ENCODE measurements at places on chromosomes 16 and 17. TPM values are rescaled to one million over a fixed set of nuclear protein-coding genes. Genes with fewer than 3 reads are reported as not detected.

HAS3 gene
- total RNA-seq: 0.43 TPM

MYH13 gene
- total RNA-seq: not detected

TOX3 gene
- not detected for total RNA-seq

STARD3 gene
- total RNA-seq: 50.3 TPM

MT1M gene
- total RNA-seq: not detected

HOXB5 gene
- total RNA-seq: not detected

TP53TG3 gene
- total RNA-seq: not detected

FOXJ1 gene
- 11.1 TPM for total RNA-seq

SMPD3 gene
- total RNA-seq: 0.16 TPM

DNA sequence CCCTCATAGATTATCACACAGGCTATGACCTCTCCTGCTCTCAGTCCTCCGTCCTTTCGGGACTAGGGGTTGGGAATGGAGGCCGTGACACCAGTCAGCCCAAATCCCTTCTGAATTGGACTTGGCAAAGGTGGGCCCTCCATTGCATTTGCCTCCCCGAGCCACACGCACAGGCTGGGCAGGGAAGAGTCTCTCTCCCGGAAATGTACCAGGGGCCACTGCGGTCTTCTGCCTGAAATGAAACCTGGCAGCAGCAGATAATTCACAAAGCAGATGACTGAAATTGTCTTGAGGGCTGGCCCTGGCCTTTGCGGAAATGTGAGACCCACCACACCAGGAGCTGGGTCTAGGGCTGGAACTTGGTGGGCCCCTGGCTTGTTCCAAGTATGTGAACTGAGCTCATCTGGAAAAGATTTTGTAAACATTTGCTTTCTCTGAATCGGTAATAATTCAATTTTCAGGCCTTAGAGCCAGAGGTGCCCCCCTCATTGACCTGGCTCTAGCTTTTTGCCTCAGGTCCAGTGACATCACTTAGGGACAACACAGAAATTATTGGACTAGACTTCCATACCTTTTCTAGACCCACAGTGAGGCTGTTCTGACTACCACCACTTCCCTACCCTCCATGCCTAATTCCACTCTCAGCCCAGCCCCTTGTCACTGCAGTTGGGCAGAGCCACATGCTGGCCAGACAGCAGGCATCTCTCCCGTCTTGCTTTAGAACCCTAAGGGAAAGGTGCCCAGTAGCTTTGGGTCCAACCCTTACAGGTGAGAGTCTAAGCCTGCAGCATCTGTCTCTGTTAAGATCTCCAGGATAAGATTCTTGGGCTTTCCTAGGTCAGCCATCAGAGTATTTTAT, 75.2 kb downstream of the CCDC182 start:
- DNase-seq: no peak
- H3K4me1 ChIP-seq: peaks cover 37% of the 10 kb centered on the region
- H3K27ac ChIP-seq: peak overlapping the region; percentile 53
- peaks cover 2% of the 10 kb centered on the region for H3K36me3 ChIP-seq
- H3K27me3 ChIP-seq: no peaks in the 10 kb centered on the region

DNA sequence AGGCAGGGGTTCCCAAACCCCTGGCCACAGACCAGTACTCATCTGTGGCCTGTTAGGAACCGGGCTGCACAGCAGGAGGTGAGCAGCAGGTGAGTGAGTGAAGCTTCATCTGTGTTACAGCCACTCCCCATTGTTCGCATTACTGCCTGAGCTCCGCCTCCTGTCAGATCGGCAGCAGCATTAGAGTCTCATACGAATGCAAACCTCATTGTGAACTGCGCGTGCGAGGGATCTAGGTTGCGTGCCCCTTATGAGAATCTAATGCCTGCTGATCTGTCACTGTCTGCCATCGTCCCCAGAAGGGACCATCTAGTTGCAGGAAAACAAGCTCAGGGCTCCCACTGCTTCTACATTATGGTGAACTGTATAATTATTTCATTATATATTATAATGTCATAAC, 25.1 kb upstream of the RMI2 start:
- no peaks in the 10 kb centered on the region for H3K27me3 ChIP-seq
- H3K4me1 ChIP-seq: peaks cover 6% of the 10 kb centered on the region
- no peak overlapping the region for H3K4me3 ChIP-seq
- no peaks in the 10 kb centered on the region for H3K36me3 ChIP-seq
- H3K27ac ChIP-seq: no peak overlapping the region

- no peaks in the 10 kb centered on the region for H3K27me3 ChIP-seq
- no peak overlapping the region for H3K4me3 ChIP-seq
- DNase-seq: no peak
- no peak overlapping the region for H3K27ac ChIP-seq
- H3K36me3 ChIP-seq: no peaks in the 10 kb centered on the region
- no peaks in the 10 kb centered on the region for H3K4me1 ChIP-seq
Observed at GRCh38 chr17:11330826-11331225, 89.8 kb downstream of the SHISA6 start.

- H3K4me3 ChIP-seq: peak overlapping the region; percentile 56
- H3K4me1 ChIP-seq: peaks cover 11% of the 10 kb centered on the region
- DNase-seq: no peak
- no peaks in the 10 kb centered on the region for H3K36me3 ChIP-seq
- H3K27me3 ChIP-seq: peaks cover 67% of the 10 kb centered on the region
Observed at GRCh38 chr17:55264278-55264644, 499 bp upstream of the HLF start.

- H3K36me3 ChIP-seq: no peaks in the 10 kb centered on the region
- H3K4me1 ChIP-seq: no peaks in the 10 kb centered on the region
- H3K4me3 ChIP-seq: no peak overlapping the region
Observed at GRCh38 chr16:17947637-17948036, 388.9 kb downstream of the NPIPA8 start.

DNA sequence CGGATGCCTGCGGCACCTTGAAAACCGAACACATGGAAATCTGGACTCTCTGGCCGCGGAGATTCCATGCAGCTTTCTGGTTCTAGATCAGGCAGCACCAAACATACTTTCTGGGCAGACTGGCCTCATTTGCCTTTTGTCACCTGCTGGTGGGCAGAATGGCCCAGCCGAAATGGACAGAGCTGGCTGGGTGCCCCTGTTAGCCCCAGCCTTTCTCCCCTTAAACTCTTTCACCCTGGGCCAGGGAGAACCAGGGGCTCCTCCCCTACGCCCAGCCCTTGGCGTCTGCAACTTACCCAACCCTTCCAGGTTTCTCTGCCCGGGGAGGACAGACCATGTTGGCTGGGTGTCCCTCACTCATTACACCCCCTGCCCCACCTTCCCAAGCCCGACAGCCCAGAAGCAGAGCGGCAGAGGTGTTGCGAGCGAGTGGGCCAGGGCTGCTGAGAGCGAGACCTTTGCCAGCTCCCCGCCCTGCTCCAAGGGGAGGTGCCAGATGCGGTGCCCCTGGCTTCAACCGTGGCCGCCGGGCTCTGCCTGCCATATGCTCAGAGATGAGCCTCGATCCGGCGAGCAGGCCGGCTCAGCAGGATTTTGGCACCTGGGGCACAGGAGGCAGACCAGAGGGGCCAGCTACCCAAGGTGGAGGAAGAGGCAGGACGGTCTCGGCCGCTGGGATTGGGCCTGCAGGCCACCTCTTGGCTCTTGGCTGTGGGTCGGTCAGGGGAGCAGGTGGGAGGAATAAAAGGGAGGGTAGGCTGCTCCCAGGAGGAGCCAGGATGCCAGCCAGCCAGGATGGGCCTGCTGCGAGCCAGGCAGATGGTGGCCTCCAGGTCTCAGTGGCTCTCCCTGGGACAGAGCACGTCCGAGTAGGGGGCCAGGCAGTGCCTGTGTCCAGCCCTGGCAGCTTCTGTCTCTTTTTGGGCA, 191.3 kb downstream of the NTN1 start:
- no peak for DNase-seq
- H3K27me3 ChIP-seq: no peaks in the 10 kb centered on the region
- no peak overlapping the region for H3K27ac ChIP-seq
- H3K4me3 ChIP-seq: no peak overlapping the region

DNA sequence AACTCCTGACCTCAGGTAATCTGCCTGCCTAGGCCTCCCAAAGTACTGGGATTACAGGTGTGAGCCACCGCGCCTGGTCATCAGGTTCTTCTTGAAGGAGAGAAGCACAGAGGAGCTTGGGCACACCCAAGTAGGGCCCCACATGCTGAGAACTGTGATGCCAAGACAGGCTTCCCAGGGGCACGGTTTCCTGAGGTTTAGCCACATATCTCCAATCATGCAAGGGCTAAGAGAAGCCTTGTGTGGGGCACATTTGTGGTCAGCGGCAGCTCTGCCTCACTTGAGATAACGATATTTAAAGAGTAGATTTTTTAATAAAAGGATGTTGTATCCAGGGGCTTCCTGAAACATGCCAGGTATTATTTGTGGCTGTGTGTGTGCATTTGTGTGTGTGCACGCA, 46.9 kb downstream of the CUEDC1 start:
- H3K27me3 ChIP-seq: peaks cover 2% of the 10 kb centered on the region
- H3K4me3 ChIP-seq: no peak overlapping the region
- no peaks in the 10 kb centered on the region for H3K36me3 ChIP-seq
- DNase-seq: no peak

- no peak for DNase-seq
- H3K4me1 ChIP-seq: no peaks in the 10 kb centered on the region
- H3K27ac ChIP-seq: no peak overlapping the region
- H3K27me3 ChIP-seq: no peaks in the 10 kb centered on the region
Observed at GRCh38 chr16:62921904-62922303, 885.7 kb upstream of the CDH8 start.

GRCh38 chr16:4410335-4411075, 5.9 kb downstream of the CORO7 start:
- no peak for DNase-seq
- no peak overlapping the region for H3K4me3 ChIP-seq
- no peaks in the 10 kb centered on the region for H3K27me3 ChIP-seq
- peaks cover 33% of the 10 kb centered on the region for H3K4me1 ChIP-seq
- peaks cover 21% of the 10 kb centered on the region for H3K36me3 ChIP-seq

- H3K4me1 ChIP-seq: peaks cover 5% of the 10 kb centered on the region
- H3K36me3 ChIP-seq: no peaks in the 10 kb centered on the region
- H3K27me3 ChIP-seq: peaks cover 2% of the 10 kb centered on the region
- no peak overlapping the region for H3K4me3 ChIP-seq
- no peak overlapping the region for H3K27ac ChIP-seq
Observed at GRCh38 chr16:55468352-55468990, 10.5 kb upstream of the MMP2 start.

DNA sequence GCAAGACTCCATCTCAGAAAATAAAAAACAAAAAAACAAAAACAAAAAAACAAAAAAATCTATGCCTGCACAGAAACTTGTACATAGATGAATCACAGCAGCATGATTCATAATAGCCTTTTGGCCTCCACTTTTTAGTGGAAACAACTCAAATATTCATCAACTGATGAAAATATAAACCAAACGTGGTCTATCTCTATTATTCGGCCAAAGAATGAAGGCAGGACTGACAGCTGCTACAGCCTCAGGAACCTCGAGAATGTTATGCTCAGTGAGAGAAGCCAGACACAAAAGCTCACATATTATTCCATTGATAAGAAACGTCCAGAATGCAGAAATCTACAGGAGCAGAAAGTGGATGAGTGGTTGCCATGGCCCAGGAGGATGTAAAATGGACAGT, 19.8 kb downstream of the PPL start:
- no peak overlapping the region for H3K27ac ChIP-seq
- H3K4me3 ChIP-seq: no peak overlapping the region
- no peak for DNase-seq
- H3K27me3 ChIP-seq: no peaks in the 10 kb centered on the region

DNA sequence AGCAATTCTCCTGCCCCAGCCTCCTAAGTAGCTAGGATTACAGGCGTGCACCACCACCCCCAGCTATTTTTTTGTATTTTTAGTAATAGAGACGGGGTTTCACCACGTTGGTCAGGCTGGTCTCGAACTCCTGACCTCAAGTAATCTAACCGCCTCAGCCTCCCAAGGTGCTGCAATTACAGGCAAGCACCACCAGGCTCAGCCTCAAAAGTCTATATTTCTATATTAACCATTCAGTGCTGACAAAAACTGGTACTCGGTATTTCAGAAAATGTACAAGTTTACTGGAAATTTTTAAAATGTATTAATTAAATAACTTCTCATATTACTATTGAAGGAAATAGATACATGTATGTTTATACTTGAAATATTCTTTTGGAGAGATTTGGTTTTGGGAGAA, 1.4 kb upstream of the HEXD start:
- H3K36me3 ChIP-seq: peaks cover 16% of the 10 kb centered on the region
- DNase-seq: peak; percentile 42
- no peak overlapping the region for H3K4me3 ChIP-seq
- peaks cover 26% of the 10 kb centered on the region for H3K4me1 ChIP-seq
- no peak overlapping the region for H3K27ac ChIP-seq

GRCh38 chr16:50047864-50048263, 17.9 kb upstream of the HEATR3 start:
- no peak overlapping the region for H3K27ac ChIP-seq
- H3K4me1 ChIP-seq: no peaks in the 10 kb centered on the region
- peaks cover 7% of the 10 kb centered on the region for H3K27me3 ChIP-seq
- no peaks in the 10 kb centered on the region for H3K36me3 ChIP-seq

DNA sequence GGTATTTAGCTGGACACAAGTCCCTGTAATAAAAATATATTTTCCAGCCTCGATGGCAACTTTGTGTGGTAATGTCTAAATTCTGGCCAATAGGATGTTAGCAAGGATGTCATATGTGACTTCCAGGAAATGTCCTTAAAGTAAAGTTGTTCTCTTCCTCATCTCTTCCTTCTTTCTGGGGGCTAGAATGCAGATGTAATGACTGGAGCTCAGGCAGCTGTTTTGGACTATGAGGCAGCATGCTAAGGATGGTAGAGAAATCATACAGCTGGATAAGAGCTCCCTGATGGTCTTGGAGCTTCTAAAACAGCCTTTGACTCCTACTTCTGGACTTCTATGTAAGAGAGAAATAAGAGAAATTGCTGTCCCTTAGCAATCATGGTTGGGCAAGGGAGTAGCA, 16.9 kb upstream of the MAPT start:
- peaks cover 6% of the 10 kb centered on the region for H3K4me1 ChIP-seq
- no peak for DNase-seq
- H3K27ac ChIP-seq: no peak overlapping the region
- H3K27me3 ChIP-seq: peaks cover 21% of the 10 kb centered on the region

GRCh38 chr17:948284-948852, 31.2 kb downstream of the NXN start:
- no peaks in the 10 kb centered on the region for H3K36me3 ChIP-seq
- peaks cover 11% of the 10 kb centered on the region for H3K27me3 ChIP-seq
- no peak overlapping the region for H3K27ac ChIP-seq
- DNase-seq: no peak
- no peak overlapping the region for H3K4me3 ChIP-seq
- no peaks in the 10 kb centered on the region for H3K4me1 ChIP-seq

- peaks cover under 1% of the 10 kb centered on the region for H3K27me3 ChIP-seq
- DNase-seq: no peak
- no peaks in the 10 kb centered on the region for H3K36me3 ChIP-seq
- no peaks in the 10 kb centered on the region for H3K4me1 ChIP-seq
Observed at GRCh38 chr17:69913616-69914015, 161.4 kb upstream of the KCNJ16 start.

- no peak for DNase-seq
- peaks cover 59% of the 10 kb centered on the region for H3K4me1 ChIP-seq
- H3K4me3 ChIP-seq: peak overlapping the region; percentile 81
- peak overlapping the region; percentile 92 for H3K27ac ChIP-seq
- H3K36me3 ChIP-seq: peaks cover 72% of the 10 kb centered on the region
Observed at GRCh38 chr17:3723188-3723555, 531 bp upstream of the HASPIN start.

- H3K36me3 ChIP-seq: peaks cover 17% of the 10 kb centered on the region
- no peak for DNase-seq
- H3K27me3 ChIP-seq: no peaks in the 10 kb centered on the region
- no peak overlapping the region for H3K4me3 ChIP-seq
- H3K27ac ChIP-seq: peak overlapping the region; percentile 73
Observed at GRCh38 chr17:80833952-80834892, 157.4 kb upstream of the CHMP6 start.
